ENCODE measurements at places on chromosomes 13 and 19.

- DNase-seq = no peak
These were observed 441.8 kb downstream of the SLITRK1 start for GRCh38 chr13:83440465-83440864.

GRCh38 chr13:85347251-85347650, 452.0 kb downstream of the SLITRK6 start:
- no peak for DNase-seq

GRCh38 chr13:22173610-22174009, 502.7 kb downstream of the FGF9 start:
- DNase-seq = no peak

DNA sequence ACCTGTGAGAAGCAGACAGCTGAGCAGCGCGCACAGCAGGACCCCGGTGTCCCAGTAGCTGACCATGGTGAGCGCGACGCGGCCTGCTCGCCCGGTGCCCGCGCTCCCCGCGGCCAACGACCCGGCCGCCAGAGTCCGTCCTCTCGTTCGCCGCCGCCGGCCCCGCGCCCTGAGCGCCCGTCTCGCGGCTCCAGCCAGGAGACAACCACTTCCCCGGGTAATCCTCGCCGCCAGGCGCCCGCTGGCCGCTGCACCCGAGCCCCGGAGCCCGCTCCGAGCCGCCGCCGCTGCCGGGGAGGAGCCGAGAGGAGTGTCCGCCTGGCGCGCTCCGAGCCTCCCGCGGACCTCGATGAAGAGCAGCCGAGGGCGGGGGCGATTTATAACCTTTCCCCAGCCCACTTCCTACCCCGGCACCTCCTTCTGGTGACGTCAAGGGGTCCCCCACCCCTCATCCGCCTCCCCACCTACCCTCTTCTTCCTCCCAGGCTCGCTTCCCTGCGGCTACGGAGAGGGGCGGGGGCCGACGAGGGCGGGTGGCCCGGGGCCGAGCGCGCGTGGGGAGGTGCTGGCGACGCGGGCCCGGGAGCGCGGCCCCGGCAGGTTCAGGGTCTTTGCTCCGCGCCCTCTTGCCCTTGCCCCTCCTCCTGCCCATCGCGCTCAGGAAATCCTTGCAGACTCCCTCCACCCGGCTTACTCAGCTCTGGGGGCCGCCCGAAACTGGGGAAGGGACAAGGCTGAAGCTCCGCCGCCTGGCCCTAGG, at the start of gene FLT1:
Gene FLT1, minus strand, starts transcription at position 351 of the 760 bp plus-strand sequence. Its CDS starts 285 bp downstream, at position 66.
- peak; percentile 17 for DNase-seq

DNA sequence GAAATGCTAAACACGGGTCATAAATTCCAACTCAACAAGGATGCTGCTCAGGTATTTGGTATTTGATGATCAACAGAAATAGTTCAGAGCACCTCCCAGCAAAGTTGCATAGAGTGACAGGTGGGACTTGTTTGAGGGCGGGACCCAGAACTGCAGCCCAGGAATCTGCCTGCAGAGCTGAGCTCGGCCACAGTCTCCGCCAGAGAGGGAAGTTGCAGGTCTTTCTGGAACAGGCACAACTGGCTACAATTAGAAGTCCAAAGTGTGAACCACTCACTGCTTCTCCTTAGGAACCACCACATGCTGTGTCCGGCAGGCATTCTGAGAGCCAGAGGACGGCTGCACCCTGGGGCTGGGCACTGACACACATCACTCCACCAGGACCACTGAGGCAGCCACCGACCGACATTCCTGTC, 1.1 kb downstream of the SLC15A1 start:
- DNase-seq = no peak

- no peak for DNase-seq
These were observed 47.8 kb upstream of the KPNA3 start for GRCh38 chr13:49840266-49840665.

GRCh38 chr19:42276821-42277220, 7.8 kb downstream of the CIC start:
- DNase-seq = no peak

DNA sequence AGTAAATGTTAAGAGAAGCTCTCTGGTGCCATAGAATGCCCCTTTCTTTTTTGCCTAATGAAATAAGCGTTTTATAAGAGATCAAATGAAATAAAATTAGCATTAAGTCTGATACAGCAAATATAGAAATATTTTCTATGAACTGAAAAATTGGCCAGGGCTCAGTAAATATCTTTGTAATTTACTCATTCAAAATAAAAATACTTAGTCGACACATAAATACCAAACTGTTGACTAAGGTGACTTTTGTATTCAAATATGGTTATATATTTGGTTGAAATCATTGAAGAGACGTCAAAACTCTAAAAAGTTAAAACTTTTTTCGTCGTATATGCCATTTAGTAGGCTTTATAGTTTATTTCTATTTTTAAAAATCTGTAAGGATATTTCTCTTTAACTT, 25.6 kb downstream of the IPO5 start:
- DNase-seq = no peak

GRCh38 chr19:49368711-49369358, 5.2 kb downstream of the DKKL1 start:
- no peak for DNase-seq

DNA sequence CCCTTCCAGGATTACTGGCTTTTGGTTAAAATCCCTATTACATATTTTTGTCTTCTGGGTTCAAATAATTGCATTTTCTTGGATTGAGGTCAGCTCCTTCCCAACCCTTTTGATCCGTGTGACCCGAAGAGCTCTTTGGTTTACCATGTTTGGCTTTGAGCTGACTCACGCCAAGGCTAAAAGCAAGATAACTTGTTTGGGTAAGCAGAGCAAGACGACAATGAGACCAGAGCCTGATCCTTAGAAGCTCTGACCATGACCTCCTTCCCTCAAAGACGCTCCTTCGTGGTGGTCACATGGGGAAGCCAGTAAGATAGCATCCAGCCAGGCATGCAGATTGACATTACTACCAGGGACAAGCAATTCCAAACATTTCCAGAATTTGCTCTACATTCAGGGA, 153.8 kb downstream of the DCT start:
- DNase-seq = no peak

DNA sequence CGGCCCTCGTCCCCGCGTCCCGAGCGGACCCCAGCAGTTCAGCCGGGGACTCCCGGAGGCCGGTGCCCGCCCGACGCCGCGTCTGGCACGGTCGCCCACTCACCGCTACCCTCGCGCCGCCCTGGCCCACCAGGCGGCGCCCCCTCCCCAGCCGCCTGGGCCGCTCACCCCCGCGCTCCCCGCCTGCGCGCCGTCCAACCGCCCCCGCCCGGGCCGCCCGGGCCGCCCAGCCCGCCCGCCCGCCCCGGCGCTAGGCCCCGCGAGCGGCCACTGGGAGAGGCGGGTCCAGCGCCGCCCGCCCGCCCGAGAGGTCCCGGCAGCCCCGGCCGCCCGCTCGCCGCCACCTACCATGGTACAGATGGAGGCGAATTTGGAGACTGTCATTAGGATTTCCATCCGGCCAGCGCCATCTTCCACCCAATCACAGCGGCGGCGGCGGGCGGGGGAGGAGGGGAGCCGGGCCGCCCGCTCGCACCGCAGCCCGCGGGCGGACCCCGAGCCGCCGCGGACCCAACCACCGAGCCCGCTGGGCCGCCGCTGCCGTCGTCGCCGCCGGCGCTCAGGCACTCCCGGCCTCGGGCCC, at the start of gene USP12:
Gene USP12, minus strand, starts transcription at position 568 of the 583 bp plus-strand sequence. Its CDS starts 172 bp downstream, at position 396.
- DNase-seq = no peak

DNA sequence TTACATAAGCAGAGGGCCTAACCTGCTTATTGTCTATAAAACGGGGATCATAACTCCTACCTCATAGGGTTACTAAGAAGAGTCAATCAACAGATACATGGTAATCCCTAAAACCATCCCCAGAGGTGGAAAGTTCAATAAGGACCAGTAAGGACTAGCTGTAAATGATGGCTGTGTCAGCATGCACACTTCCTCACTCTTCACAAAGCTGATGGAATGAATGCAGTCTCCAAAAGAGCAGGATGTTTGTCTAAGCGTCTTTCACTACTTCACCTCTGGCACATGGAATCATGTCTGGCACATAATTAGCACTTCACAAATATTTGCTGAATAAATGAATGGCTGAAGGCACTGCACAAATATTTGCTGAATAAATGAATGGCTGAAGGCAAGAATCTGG, 134.2 kb downstream of the MIPEP start:
- no peak for DNase-seq

GRCh38 chr13:43095771-43096719, 72.7 kb downstream of the DNAJC15 start:
- DNase-seq = no peak

DNA sequence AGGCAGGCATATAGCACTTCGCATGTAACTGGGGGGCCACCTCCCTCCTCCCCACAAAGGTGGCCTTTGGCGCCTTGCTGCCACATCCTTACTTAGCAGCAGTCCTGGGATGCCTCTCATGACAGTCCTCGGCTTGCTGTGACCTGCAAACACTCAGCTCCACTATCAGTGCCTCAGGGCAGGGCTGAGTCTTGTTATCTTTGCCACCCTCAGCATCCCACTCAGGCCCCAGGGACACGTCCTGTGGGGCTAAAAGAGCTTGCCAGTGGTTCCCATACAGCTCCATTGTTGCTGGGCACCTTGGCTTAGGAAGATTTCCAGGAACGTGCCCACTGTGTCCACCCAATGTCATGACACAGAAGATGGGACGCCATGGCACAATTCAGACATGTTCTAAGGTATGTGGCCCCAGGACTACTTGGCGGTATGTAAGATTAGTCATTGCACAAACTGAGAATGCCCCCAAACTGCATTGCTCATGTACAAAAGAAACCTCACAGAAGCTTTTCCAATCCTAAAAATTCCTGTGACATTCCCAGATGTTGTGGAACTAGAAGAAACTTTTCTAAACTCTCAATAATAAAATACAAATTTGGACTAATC, 16.3 kb downstream of the DOCK9 start:
- no peak for DNase-seq

DNA sequence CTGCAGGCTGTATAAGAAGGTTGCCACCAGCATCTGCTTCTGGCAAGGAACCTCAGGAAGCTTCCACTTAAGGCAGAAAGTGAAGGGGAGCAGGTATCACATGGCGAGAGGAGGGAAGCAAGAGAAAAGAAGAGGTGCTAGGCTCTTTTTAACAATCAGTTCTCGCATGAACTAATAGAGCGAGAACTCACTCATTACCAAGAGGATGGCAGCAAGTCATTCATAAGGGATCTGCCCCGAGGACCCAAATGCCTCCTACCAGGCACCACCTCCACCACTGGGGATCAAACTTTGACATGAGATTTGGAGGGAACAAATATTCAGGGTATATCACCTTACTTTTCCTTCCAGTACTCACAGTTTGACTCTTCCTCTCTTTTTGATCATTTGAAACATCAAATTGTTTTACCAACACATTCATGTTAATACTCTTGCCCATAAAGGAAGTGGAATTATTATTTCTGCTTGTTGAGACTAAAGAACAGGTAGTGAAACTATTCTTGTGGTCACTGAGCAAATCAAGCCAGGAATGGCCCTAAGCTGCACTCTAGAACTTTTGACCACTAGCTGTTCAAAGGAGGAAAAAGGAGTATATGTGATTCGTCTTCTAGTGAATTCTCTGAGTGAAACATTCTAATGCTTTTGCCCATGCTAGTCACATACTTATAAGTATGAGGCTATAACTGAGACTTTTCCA, 45.0 kb downstream of the LACC1 start:
- no peak for DNase-seq

- peak; percentile 23 for DNase-seq
These were observed 71.9 kb downstream of the FLT1 start for GRCh38 chr13:28423010-28423409.

DNA sequence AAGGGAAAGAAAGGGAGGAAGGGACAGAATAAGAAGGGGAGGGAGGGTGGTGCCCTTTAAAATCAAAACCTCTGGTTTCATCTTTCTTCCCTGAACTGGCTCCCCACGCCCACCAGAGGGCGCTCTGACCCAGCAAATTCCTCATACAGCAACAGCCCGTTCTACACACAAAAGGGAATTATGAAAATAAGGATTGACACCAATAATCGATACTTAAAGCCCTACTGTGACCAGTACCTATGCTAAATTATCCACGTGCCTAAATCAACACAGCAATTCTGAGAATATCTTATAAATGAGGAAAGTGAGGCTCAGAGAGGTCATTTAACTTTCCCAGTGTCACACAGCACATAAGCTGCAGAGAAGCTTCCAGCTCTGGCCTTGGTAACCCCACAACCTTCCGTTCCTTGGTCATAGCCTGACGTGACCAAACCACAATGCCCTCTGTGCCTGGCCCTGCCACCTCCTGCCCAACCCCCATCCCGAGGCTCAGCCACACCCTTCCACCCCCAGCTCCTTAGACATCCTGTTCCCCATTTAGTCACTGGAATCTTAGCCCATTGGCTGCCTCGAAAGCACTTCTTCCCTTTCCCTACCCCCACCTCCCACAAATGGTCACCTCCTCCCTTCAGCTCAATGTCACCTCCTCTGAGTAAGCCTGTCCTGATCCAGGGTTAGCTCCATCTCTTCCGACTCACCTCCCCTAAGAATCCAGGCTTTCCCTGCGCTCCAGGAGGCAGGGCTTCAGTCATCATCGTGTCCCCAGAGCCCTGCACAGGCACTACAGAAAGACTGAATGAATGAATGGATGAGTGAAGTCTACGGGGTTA, 34.2 kb upstream of the PNMA8B start:
- peak; percentile 78 for DNase-seq

- no peak for DNase-seq
These were observed 364 bp downstream of the CKM start for GRCh38 chr19:45322311-45322710.

- no peak for DNase-seq
These were observed 6.4 kb upstream of the SHISA7 start for GRCh38 chr19:55449469-55449868.

GRCh38 chr13:83377491-83377890, 504.8 kb downstream of the SLITRK1 start:
- DNase-seq = no peak

GRCh38 chr19:39046037-39046821, 13.9 kb upstream of the FBXO27 start:
- no peak for DNase-seq

GRCh38 chr13:41222259-41222852, 28.0 kb upstream of the KBTBD7 start:
- peak; percentile 72 for DNase-seq

DNA sequence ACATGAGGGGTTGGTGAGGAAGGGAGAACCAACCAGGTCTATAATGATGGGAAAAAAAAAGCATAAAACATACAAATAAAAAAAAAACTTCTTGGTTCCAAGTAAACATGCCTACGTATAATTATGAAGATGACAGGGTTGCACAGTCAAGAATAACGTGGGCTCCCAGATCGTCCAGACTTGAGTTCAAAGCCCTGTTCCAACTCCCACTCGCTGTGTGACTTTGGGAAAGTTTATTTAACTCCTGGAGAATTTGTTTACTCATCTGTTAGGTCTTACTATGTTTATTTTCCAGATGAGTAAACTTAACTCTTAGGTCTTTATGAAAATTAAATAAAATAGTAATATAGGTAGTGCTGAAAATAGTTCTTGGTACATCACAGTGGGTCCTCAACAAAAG, 13.8 kb downstream of the STARD13 start:
- no peak for DNase-seq

- no peak for DNase-seq
These were observed 351.2 kb upstream of the PRR20A start for GRCh38 chr13:56789527-56789926.

- DNase-seq = no peak
These were observed 17.0 kb downstream of the DOCK9 start for GRCh38 chr13:98960606-98961502.

GRCh38 chr19:47421844-47422395, 2.6 kb upstream of the MEIS3 start:
- DNase-seq = no peak
